Activated naive CD4-positive, alpha-beta T cell treated with anti-CD3 and anti-CD28 coated beads, Interleukin-2, amount 10 ng/mL, durations not matched to agents 5 hours and 36 hours (primary cell): ENCODE measurements at places on chromosomes 13 and 19. TPM values are rescaled to one million over a fixed set of nuclear protein-coding genes. Genes with fewer than 3 reads are reported as not detected.

Gene KLF2
- total RNA-seq = 395 TPM

Gene TGFBR3L
- total RNA-seq = 2.1 TPM

Gene ZNF253
- 20.8 TPM for total RNA-seq

Gene ZNF667
- total RNA-seq = 0.24 TPM

Gene ZNF737
- 18.4 TPM for total RNA-seq

Gene CYP2F1
- total RNA-seq = not detected

Gene MEX3D
- total RNA-seq = 9.6 TPM

Gene NUFIP1
- 5.0 TPM for total RNA-seq

Gene SMIM24
- not detected for total RNA-seq

Gene PSG6
- total RNA-seq = not detected

Gene PEG3
- not detected for total RNA-seq

Gene NCR1
- 0.58 TPM for total RNA-seq

Gene MAST1
- total RNA-seq = 0.88 TPM

Gene ADGRL1
- 13.6 TPM for total RNA-seq

Gene IRS2
- total RNA-seq = 7.9 TPM

Gene ACP7
- not detected for total RNA-seq

Gene SOHLH2
- not detected for total RNA-seq

Gene GDF15
- total RNA-seq = not detected

Gene FOSB
- total RNA-seq = 9.8 TPM

Gene CEACAM20
- not detected for total RNA-seq

Gene GPC6
- total RNA-seq = not detected

Gene PRR36
- 0.33 TPM for total RNA-seq

Gene ZNF763
- 3.4 TPM for total RNA-seq

Gene C19orf44
- 2.8 TPM for total RNA-seq

Gene CYSLTR2
- total RNA-seq = 4.1 TPM

Gene ZSCAN4
- total RNA-seq = not detected

Gene CDX2
- not detected for total RNA-seq

Gene ATP8A2
- total RNA-seq = 0.78 TPM

Gene CYP4F2
- not detected for total RNA-seq

Gene RCBTB1
- 18.9 TPM for total RNA-seq

Gene ZMYM2
- 55.3 TPM for total RNA-seq

Gene VSTM1
- not detected for total RNA-seq

Gene PRDX2
- 256 TPM for total RNA-seq

Gene CAMSAP3
- 0.86 TPM for total RNA-seq

Gene PNMA8B
- 0.25 TPM for total RNA-seq

Gene SBK2
- total RNA-seq = not detected
